Activated CD4-positive, alpha-beta T cell treated with anti-CD3 and anti-CD28 coated beads for 36 hours (primary cell): ENCODE measurements at places on chromosomes 7 and 10. TPM values are rescaled to one million over a fixed set of nuclear protein-coding genes. Genes with fewer than 3 reads are reported as not detected.

Gene LAMB1
- total RNA-seq = not detected

Gene PUS7
- total RNA-seq = 33.8 TPM

Gene VWA2
- total RNA-seq = not detected

Gene CNOT4
- total RNA-seq = 22.6 TPM

Gene IMPDH1
- total RNA-seq = 59.0 TPM

Gene SAMD9L
- 27.8 TPM for total RNA-seq

Gene ABCB1
- total RNA-seq = 4.5 TPM

Gene EVX1
- total RNA-seq = not detected

Gene CRYGN
- total RNA-seq = not detected

Gene SPDYE17
- total RNA-seq = not detected
